WERI-Rb-1 (cell line): ENCODE measurements at places on chromosomes 4 and X.

GRCh38 chr4:98692411-98692810, 34.0 kb upstream of the TSPAN5 start:
- no peak for DNase-seq

DNA sequence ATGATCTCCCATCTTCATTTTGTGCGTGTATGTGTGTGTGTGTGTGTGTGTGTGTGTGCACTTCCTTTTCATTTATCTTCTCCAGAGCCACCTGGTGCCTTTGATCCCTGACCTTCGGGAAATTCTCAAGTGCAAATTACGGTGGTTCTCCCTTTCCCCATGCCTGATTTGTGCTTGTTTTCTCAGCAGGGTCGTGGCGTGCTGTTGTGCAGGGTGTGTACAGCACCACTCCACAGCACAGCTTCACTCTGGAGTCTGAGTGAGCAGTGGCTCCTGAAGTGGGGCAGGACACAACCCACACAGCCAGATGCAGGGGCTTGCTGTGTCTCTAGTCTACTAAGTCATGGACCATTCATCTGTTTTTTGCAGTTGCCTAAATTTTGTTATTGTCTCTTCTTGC, 114.2 kb upstream of the TBC1D9 start:
- DNase-seq = no peak

- DNase-seq = no peak
Observed at GRCh38 chr4:119774840-119775239, 146.2 kb upstream of the PDE5A start.

GRCh38 chr4:25367004-25367621, 9.9 kb upstream of the ANAPC4 start:
- no peak for DNase-seq

- DNase-seq = no peak
Observed at GRCh38 chr4:123876671-123877101, 480.1 kb downstream of the SPRY1 start.

DNA sequence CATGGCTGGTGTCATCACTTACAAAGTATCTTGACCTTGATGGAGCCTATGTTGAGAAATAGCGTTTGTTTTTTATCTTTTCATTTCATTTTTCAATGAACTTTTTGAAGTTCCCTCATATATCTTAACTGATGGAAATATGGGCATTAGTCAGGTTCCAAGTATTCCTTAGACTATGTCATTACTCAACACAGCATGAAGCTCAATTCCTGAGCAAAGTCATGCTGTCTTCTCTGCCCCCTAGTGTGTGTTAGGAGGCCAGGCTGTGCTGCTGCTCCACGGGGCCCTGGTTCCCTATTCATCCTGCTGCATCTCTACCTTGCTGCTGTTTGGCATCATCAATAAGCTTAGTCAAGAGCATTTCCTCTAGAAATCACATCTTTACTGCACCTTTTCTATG, 40.9 kb downstream of the GPR143 start:
- DNase-seq = no peak

DNA sequence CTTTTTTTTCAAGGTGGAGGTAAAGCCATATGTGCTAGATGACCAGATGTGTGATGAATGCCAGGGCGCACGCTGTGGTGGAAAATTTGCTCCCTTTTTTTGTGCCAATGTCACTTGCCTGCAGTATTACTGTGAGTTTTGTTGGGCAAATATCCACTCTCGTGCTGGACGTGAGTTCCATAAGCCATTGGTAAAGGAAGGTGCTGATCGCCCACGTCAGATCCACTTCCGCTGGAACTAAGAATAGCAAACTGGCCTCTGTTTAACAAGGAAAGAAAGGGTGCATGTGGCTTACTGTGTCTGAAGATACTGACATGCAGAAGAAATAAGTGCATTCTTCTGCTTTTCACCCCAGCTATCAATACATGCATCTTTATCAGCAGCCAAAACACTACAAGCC, 63.9 kb downstream of the CPEB2 start:
- DNase-seq = no peak

- no peak for DNase-seq
Observed at GRCh38 chr4:15234856-15235126, 193.0 kb upstream of the C1QTNF7 start.

DNA sequence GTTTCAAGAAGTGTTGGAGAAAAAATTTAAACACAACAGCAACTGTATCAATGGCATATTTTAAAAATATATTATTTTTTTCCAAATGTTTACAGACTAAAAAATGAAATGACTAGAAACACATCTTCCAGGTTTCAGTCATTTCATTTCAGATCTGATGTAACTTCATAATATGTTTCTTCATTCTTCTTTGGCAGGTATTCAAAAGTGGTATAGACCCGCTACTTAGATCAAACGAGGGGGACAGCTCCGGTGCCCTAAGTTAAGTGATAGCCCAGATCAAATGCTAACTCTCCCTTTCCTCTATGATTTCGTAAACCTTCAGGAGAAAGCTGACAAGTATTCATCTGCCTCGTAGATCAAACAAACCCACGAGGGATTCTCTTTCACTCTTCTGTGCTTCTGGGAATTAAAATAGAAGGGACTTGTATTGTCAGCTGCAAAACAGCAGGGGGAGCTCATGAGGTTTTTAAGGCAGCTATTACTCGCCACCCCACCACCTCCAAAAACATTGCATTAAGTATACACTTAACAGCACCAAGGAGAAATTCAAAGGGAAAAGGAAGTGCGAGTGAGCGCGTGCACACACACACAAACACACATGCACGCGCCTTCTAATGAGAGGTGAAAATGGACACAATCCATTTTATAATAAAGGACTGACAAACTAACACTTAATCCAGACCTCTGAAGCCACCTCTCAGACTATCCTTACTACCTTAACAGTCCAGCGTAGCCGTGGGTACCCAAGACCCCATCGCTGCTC, 21.4 kb downstream of the HELT start:
- DNase-seq = peak; percentile 57

DNA sequence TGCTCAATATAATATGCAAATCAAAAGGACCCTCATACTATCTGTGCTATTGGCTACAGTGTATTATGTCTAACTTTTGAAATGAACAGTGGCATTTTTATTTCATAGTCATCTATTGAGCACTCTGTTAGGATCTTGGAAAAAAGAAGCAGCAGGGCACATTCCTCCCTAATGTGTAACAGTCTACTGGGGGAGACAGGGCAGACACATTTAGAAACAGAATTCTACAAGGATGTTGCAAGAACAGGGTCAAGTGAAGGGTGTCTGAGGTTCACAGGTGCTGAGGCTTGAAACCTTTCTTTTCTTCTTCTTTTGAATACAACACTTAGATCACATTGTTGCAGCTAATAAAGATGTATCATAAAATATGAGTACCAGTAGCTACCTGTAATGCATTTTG, 129.7 kb upstream of the SLC4A4 start:
- DNase-seq = no peak

GRCh38 chr4:102305666-102306065, 39.6 kb downstream of the SLC39A8 start:
- no peak for DNase-seq

DNA sequence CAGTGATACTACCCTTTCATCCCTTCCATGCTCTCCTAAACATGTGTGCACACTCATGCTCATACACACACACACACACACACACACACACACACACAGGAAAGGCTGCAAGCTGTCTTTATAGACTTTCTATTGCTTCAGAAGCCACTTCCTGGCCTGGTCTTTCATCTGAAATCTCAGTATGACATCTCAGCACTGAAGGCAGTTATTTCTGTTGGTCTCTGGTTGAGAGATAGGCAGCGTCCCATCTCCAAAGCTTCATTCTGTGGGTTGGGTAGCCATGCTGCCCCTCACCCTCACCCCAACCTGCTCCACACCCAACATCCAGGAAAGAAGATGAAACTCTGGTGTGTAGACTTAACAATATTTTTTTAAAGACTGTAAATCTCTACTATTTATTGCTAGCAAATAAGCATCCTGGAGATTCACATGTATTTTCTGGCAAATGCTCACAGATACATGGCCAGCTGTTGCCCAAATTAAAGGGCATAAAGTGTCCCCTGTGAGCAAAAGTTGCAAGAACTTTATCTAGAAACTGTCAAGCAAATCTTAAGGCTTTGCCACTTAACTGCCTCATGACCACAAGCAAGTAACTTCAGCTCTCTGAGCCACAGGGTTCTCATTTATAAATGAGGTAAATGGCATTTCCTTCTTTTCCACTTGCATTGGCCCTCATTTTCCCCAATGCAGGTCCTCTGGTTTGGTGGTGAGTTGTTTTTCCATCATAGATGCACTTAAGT, 189.8 kb upstream of the AFF2 start:
- DNase-seq = no peak

DNA sequence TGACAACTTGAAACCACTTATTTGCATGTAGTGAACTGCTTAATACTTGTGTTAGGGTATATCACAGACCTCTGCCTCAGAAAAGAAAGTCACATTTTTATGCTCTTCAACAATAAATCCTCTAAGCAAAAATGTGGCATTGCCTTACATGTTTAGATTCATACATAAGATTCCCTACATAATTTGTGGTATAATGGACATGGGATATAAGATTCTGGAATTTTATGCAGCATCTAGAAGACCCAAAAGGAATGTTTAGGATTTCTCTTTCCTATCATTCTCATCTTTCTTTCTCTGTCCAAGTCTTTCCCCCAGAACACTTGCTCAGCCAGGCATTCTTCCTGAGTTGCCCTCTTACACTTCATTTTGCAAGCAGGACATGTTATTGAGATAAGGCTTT, 37.7 kb upstream of the TET2 start:
- DNase-seq = no peak

DNA sequence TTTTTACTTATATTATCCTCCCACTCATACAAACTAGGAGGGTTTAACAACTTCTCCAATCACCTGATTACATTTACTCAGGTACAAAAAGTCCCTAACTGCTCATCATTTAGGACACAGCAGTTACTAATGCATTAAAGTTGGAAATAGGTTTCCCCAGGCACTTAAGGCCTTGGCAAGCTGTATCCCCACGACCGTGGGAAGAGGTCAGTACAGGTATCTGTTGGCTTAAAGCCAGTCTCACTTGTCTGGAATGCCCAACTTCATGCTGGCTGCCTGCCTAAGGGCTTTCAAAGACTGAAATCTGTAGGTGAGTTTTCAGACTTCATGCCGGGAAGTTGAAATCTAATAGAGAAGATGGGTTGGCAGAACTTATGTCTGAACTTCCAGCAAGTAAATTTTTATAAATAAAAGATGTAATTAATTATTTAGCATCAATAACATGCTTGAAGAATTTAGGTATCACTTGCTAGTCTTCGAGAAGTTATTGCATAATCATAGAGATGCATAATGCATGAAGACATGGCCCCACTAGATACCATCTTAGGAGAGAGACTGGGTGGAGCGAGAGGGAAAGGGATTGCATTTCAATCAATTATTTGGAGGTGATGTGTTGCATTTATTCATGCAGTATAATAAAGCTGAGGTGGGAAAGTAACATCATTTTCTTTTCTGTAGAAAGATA, 54.2 kb downstream of the SCD5 start:
- DNase-seq = no peak

DNA sequence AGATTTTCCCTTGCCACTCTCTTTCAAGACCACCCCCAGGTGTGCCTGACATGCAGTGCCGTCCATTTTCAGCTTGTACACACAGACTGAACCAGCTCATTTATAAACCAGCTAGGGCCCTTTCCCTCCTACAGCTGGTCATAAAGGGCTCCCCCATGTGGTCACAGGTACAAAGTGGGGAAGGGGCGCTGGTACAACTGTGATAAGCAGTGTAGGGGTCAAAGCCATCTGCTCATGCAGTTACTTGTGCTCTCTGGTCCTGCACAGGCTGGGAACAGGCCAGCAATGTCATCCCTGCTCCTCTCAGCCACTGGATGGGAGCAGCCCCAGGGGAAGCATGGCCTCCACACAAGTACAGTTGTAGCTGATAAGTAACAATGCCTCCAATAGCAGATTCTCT, 20.6 kb downstream of the GABRQ start:
- peak; percentile 58 for DNase-seq

DNA sequence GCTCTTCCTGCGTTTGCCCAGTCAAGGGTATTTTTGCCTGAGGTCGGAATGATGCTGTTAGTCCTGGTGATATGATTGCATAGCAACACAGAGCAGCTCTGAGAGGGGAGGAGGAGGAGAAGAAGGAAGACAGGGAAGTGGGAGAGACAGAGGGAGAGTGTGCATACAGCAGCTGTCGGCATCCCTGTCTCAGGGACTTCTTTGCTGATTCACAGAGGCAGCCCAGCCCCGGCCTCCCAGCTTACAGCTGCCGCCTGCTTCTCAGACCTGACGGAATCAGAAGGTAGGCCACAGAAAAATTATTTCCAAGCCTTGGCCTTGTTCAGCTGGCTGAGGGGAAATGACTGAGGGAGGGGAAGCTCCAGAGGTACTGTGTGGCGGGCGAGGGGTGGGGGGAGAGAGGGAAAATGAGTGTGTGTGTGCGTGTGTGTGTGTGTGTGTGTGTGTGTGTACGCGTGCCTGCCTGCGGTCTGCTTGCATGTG, 319 bp downstream of the DRP2 start:
- no peak for DNase-seq

- DNase-seq = no peak
Observed at GRCh38 chr4:3228881-3229280, 20.1 kb upstream of the MSANTD1 start.

GRCh38 chr4:6925357-6925836, 15.8 kb downstream of the TBC1D14 start:
- DNase-seq = no peak

- peak; percentile 65 for DNase-seq
Observed at GRCh38 chrX:135295238-135295943, 13.9 kb upstream of the ETDC start.

- DNase-seq = no peak
Observed at GRCh38 chr4:185840201-185840600, 28.2 kb upstream of the SORBS2 start.

- DNase-seq = no peak
Observed at GRCh38 chr4:147037069-147037468, 91.4 kb upstream of the TTC29 start.

GRCh38 chr4:121307445-121308327, 73.1 kb downstream of the QRFPR start:
- DNase-seq = peak; percentile 53

GRCh38 chr4:183424109-183424744, 20.2 kb upstream of the CDKN2AIP start:
- no peak for DNase-seq

DNA sequence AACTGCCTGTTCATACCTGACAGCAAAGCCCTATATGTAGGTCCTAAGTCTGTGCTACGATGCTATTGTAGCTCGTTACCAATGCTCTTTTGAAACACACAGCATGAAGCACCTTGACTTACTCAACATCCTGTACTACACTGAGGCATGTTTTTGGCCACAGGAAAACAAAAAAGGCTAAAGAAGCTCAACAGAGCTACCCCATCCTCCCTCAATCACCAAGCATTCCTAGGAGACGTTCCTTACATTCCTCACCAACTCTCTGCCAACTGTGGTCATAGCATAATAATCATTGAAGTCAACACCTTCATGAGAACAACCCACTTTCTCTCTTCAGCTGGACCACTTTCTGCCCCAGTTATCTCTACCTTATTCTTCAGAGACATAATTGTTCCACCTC, 73.7 kb upstream of the SLC25A43 start:
- DNase-seq = no peak

GRCh38 chrX:149825424-149825823, 43.7 kb downstream of the MAGEA9 start:
- DNase-seq = peak; percentile 58

- no peak for DNase-seq
Observed at GRCh38 chrX:155896512-155896911, 15.4 kb downstream of the VAMP7 start.
